ENCODE measurements at places on chromosomes 6 and 20.

GRCh38 chr20:57267158-57267821 is 849 bp upstream of the BMP7 start:
- no peak for DNase-seq
- peaks cover under 1% of the 10 kb centered on the region for H3K4me1 ChIP-seq
- H3K36me3 ChIP-seq = no peaks in the 10 kb centered on the region

GRCh38 chr6:16311763-16312162 is 73.4 kb downstream of the GMPR start:
- H3K4me1 ChIP-seq = peaks cover under 1% of the 10 kb centered on the region
- H3K4me3 ChIP-seq = no peak overlapping the region
- H3K27ac ChIP-seq = no peak overlapping the region
- no peak for DNase-seq
- H3K36me3 ChIP-seq = no peaks in the 10 kb centered on the region

- H3K27me3 ChIP-seq = no peaks in the 10 kb centered on the region
- H3K27ac ChIP-seq = no peak overlapping the region
- DNase-seq = no peak
- H3K4me1 ChIP-seq = no peaks in the 10 kb centered on the region
- H3K36me3 ChIP-seq = no peaks in the 10 kb centered on the region
Observed at GRCh38 chr6:7522873-7523272, 18.6 kb upstream of the DSP start.

- DNase-seq = no peak
- no peak overlapping the region for H3K27ac ChIP-seq
- H3K36me3 ChIP-seq = no peaks in the 10 kb centered on the region
- H3K27me3 ChIP-seq = no peaks in the 10 kb centered on the region
- no peaks in the 10 kb centered on the region for H3K4me1 ChIP-seq
- no peak overlapping the region for H3K4me3 ChIP-seq
Observed at GRCh38 chr20:45339799-45340198, 8.4 kb downstream of the SDC4 start.

DNA sequence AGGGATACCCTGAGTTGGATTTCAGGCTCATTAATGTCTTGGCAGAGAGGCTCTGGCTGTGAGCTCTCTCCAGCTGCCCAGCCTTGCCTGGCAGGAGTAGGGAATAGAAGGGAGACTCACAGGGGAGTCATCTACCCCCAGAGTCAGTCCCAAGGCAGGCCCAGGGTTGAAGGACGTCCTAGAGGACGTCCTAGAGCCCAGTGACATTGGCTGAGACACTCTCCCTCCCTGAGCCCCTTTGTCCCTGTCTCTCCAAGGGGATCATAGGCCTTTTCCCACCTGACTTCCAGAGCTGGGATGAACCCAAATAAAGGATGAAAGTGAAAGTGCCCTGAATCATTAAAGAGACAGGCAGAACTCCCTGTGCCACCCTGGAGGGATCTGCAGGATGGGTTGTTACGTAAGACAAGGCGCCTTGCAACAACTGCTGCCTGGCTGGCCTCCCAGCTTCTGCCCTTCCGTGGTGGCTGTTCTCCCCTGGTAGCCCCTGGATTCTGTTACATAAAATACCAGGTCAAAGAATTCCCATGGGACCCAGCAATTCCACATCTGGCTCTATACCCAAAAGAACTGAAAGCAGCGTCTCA is 53.6 kb upstream of the SIRPA start:
- no peaks in the 10 kb centered on the region for H3K36me3 ChIP-seq
- no peaks in the 10 kb centered on the region for H3K27me3 ChIP-seq
- no peak for DNase-seq
- H3K27ac ChIP-seq = no peak overlapping the region
- no peak overlapping the region for H3K4me3 ChIP-seq
- no peaks in the 10 kb centered on the region for H3K4me1 ChIP-seq

GRCh38 chr6:1001655-1002349 is 308.9 kb upstream of the EXOC2 start:
- H3K27ac ChIP-seq = no peak overlapping the region
- no peak overlapping the region for H3K4me3 ChIP-seq
- DNase-seq = no peak
- no peaks in the 10 kb centered on the region for H3K4me1 ChIP-seq

DNA sequence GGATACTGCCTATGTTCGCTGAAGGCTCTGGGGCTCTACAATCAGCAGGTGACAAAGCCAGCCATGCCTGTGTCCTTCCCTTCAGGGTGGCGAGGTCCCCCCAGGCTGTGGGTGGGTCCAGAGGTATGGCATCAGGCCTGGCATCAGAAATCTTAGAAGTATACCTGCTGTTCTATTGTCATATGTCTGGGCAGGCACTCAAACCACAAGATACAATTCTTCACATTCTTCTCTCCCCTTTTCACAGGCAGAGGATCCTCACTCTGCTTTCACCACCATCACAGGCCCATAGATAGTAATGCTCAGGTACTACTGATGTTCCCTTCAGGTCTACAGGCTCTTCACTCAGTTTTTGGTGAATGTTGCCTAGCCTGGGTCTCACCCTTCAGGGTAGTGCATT is 1180.0 kb upstream of the CITED2 start:
- H3K4me1 ChIP-seq = no peaks in the 10 kb centered on the region
- no peak for DNase-seq
- H3K27ac ChIP-seq = no peak overlapping the region
- H3K27me3 ChIP-seq = no peaks in the 10 kb centered on the region

DNA sequence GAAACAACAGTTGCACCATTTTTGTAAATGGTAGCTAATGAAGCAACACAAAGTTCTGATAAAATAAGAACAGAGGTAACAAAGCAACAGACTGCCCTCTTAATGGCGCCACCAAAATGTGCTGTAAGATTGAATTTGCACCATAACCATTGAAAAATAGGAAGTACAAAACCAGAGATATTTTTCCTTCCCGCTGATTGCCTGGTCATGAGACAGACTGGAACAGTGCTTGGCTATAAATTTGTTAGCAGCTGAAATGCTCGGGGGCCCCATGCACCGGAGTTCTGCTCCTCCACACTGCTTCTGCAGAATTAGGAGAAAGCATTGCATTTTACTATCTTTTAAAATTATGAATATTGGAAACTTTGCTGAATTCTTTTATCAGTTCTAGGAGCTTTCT is 164.4 kb upstream of the QKI start:
- DNase-seq = no peak
- H3K4me3 ChIP-seq = no peak overlapping the region
- no peak overlapping the region for H3K27ac ChIP-seq
- H3K4me1 ChIP-seq = no peaks in the 10 kb centered on the region

DNA sequence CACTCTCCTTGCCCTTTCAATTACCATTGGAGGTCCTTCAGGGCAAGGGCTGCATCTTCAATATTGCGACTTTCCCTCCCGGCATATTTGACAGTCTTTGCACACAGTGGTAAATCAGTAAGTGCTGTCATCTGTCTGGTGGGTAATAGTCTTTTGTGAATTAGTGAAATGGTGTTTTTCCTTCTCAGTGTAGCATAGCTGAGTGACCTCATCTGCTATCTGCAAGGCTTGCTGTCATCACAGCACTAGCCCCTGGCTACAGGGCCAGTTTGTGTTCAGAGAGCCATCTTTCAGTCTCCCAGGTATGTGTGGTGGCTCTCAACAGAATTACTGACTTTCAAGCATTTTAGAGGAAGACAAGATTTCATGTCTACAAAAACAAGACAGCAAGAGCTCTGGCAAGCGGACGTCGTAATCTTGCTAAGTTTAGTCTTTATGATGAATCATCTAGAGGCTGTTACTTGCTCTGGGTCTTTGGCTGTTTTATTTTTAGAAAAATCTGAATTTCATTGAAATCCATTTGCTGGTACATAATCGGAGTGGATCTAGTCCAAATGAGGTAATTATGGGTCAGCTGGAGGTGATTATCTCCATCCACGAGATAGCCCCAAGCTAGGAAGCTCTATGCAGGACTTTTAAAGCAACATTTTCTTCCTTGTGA is 528.9 kb downstream of the EPM2A start:
- DNase-seq = no peak
- H3K27ac ChIP-seq = no peak overlapping the region
- no peaks in the 10 kb centered on the region for H3K36me3 ChIP-seq
- H3K27me3 ChIP-seq = no peaks in the 10 kb centered on the region
- H3K4me3 ChIP-seq = no peak overlapping the region

GRCh38 chr6:4973982-4974745 is 29.7 kb downstream of the RPP40 start:
- no peaks in the 10 kb centered on the region for H3K36me3 ChIP-seq
- no peak overlapping the region for H3K27ac ChIP-seq
- no peaks in the 10 kb centered on the region for H3K4me1 ChIP-seq

GRCh38 chr6:87171938-87172633 is 16.7 kb downstream of the ZNF292 start:
- peaks cover 5% of the 10 kb centered on the region for H3K4me1 ChIP-seq
- no peak for DNase-seq
- no peaks in the 10 kb centered on the region for H3K27me3 ChIP-seq
- H3K36me3 ChIP-seq = no peaks in the 10 kb centered on the region
- H3K27ac ChIP-seq = no peak overlapping the region
- H3K4me3 ChIP-seq = no peak overlapping the region

DNA sequence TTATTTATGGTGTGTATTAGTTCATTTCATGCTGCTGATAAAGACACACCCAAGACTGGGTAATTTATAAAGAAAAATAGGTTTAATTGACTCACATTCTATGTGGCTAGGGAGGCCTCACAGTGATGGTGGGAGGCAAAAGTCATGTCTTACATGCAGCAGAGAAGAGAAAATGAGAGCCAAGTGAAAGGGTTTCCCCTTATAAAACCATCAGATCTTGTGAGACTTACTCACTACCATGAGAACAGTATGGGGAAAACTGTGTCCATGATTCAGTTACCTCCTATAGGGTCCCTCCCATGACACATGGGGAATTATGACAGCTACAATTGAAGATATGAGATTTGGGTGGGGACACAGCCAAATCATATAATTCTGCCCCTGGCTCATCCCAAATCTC is 150.0 kb upstream of the AHI1 start:
- H3K36me3 ChIP-seq = no peaks in the 10 kb centered on the region
- no peak overlapping the region for H3K4me3 ChIP-seq
- H3K27ac ChIP-seq = no peak overlapping the region
- no peaks in the 10 kb centered on the region for H3K27me3 ChIP-seq
- DNase-seq = no peak
- no peaks in the 10 kb centered on the region for H3K4me1 ChIP-seq

DNA sequence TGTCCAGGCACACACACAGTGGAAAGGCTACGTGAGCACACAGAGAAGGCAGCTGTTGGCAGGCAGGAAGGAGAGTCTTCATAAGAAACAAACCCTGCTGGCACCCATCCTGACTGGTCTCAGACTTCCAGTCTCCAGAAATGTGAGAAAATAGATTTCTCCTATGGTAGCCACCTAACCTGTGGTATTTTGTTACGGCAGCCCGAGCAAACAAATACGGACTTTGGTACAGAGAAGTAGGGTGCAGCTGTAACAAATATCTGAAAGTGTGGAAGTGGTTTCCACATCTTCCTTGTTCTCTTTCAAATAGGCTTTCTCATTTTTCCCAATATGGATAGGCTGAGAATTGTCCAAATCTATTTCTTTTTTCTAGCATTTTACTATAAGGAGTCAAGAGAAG is 94.6 kb downstream of the ADGB start:
- no peak for DNase-seq
- H3K27ac ChIP-seq = no peak overlapping the region
- H3K27me3 ChIP-seq = no peaks in the 10 kb centered on the region
- H3K4me3 ChIP-seq = no peak overlapping the region

GRCh38 chr6:17193106-17193775 is 87.9 kb upstream of the RBM24 start:
- no peaks in the 10 kb centered on the region for H3K36me3 ChIP-seq
- no peaks in the 10 kb centered on the region for H3K27me3 ChIP-seq
- H3K4me3 ChIP-seq = no peak overlapping the region
- H3K27ac ChIP-seq = no peak overlapping the region

GRCh38 chr20:53033176-53033575 is 61.0 kb downstream of the TSHZ2 start:
- no peak overlapping the region for H3K27ac ChIP-seq
- no peak for DNase-seq
- no peaks in the 10 kb centered on the region for H3K27me3 ChIP-seq
- H3K4me1 ChIP-seq = no peaks in the 10 kb centered on the region
- H3K36me3 ChIP-seq = no peaks in the 10 kb centered on the region

GRCh38 chr6:140436023-140436811 is 1061.8 kb upstream of the CITED2 start:
- no peak overlapping the region for H3K4me3 ChIP-seq
- H3K36me3 ChIP-seq = no peaks in the 10 kb centered on the region
- no peaks in the 10 kb centered on the region for H3K27me3 ChIP-seq
- DNase-seq = no peak
- H3K4me1 ChIP-seq = no peaks in the 10 kb centered on the region

DNA sequence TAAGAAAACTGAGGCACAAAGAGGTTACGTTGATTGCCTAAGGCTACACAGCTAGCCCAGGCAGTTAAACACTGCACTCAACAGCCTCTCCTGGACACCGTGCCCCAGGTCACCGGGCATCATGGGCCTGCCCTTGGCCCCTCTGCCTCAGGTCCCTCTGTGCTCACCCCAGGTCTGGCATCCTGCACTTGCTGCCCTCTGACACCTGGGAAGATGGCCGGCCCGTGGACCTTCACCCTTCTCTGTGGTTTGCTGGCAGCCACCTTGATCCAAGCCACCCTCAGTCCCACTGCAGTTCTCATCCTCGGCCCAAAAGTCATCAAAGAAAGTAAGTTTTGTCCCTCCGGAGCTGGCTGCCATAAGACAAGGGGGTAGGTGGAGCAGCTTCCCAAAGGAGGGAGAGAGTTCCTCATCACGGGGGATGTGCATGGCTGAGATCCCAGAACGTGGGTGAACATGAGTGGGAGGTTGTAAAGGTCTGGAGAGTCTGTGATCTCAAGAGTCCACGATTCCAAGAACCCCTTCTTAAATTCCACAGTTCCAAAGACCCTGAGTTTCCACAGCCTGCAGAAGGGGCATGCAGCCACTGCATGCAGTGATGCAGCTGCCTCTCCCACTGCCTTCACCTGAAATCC is 3.0 kb downstream of the BPIFB1 start:
- DNase-seq = no peak
- no peaks in the 10 kb centered on the region for H3K36me3 ChIP-seq
- H3K27ac ChIP-seq = no peak overlapping the region
- H3K27me3 ChIP-seq = peaks cover 8% of the 10 kb centered on the region

GRCh38 chr6:34475238-34475682 is 9.4 kb downstream of the PACSIN1 start:
- H3K36me3 ChIP-seq = no peaks in the 10 kb centered on the region
- H3K4me1 ChIP-seq = no peaks in the 10 kb centered on the region
- H3K4me3 ChIP-seq = no peak overlapping the region
- no peak for DNase-seq
- no peak overlapping the region for H3K27ac ChIP-seq

- peak; percentile 24 for DNase-seq
- no peaks in the 10 kb centered on the region for H3K27me3 ChIP-seq
- H3K4me3 ChIP-seq = peak overlapping the region; percentile 66
- H3K36me3 ChIP-seq = peaks cover 7% of the 10 kb centered on the region
Observed at GRCh38 chr6:139030228-139030963, 1.9 kb downstream of the ABRACL start.

DNA sequence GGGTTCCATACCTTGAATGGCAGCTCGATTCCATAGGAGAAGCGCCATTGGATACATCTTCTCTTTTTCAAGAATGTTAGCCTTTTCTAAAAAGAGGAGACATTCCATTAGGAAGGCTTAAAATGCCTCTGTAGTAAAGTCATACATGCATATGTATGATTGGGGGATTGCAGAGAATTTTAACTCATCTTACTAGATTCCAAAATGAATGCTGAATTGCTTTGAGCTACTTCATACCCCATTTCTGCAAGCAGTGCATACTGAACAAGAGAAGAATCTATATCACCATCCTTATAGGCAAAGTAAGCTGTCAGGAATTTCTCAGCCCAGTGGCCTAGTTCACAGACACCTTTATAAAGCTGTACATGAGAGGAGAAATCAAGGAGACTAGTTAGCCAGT is 80.3 kb downstream of the NDUFAF5 start:
- no peaks in the 10 kb centered on the region for H3K27me3 ChIP-seq
- DNase-seq = no peak
- H3K4me3 ChIP-seq = no peak overlapping the region
- H3K27ac ChIP-seq = no peak overlapping the region
